Left ventricle myocardium inferior (tissue), 1 donor: ENCODE measurements at places on chromosomes 3 and 15. TPM values are rescaled to one million over a fixed set of nuclear protein-coding genes. Genes with fewer than 3 reads are reported as not detected.

DNA sequence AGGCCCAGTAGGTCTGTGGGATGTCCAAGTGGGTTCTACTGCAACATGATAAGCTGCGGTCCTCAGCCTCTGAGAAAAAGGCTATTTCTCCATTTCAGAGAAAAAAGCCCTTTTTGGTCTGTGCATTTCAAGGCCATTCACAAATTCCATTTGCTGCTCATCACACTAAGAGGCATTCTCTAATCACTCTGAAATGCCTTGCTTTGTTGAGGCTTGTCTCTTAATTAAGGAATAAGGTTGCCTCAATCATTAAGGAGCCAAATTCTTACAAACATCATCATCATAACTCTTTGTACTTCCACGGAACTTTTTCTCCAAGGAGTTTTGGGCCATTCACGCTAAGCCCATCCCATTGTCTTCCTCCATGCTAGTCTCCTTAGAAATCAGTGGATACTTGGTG lies 74.4 kb downstream of the BOC start:
- H3K4me1 ChIP-seq, result no peaks in the 10 kb centered on the region
- peaks cover 13% of the 10 kb centered on the region for H3K27me3 ChIP-seq
- H3K36me3 ChIP-seq, result peaks cover 16% of the 10 kb centered on the region
- DNase-seq, result no peak
- no peak overlapping the region for H3K27ac ChIP-seq
- H3K4me3 ChIP-seq, result no peak overlapping the region

The RHOV gene
- total RNA-seq, result not detected

- H3K27me3 ChIP-seq, result no peaks in the 10 kb centered on the region
- no peaks in the 10 kb centered on the region for H3K36me3 ChIP-seq
- peaks cover 56% of the 10 kb centered on the region for H3K4me1 ChIP-seq
- H3K27ac ChIP-seq, result no peak overlapping the region
Observed at GRCh38 chr3:134328147-134328591, 46.1 kb downstream of the AMOTL2 start.

The LRRK1 gene
- total RNA-seq, result 3.0 TPM

- H3K4me1 ChIP-seq, result no peaks in the 10 kb centered on the region
- DNase-seq, result no peak
- no peaks in the 10 kb centered on the region for H3K36me3 ChIP-seq
- H3K27me3 ChIP-seq, result no peaks in the 10 kb centered on the region
- no peak overlapping the region for H3K27ac ChIP-seq
Observed at GRCh38 chr3:117750674-117751269, 1041.2 kb downstream of the TUSC7 start.

The CNTN6 gene
- not detected for total RNA-seq

DNA sequence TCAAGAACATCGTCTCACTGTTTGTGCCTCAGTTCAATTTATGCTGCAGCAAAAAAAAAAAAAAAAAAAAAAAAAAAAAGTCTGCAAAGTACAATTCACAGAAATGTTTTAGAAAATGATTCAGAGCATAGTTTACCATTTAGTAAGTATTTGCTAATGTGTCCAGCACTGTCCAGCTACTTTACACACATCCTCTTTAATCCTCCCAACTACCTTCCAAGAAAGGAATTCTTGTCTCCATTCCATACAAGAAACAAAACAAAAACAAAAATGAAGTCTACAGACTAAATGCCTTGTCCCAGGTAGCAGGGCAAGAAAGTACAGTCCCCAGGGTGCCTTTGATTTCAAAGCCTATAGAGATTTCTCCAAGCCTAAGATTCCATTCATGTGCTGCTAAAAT lies 38.9 kb upstream of the SNTN start:
- no peak overlapping the region for H3K27ac ChIP-seq
- H3K27me3 ChIP-seq, result peaks cover 3% of the 10 kb centered on the region
- DNase-seq, result no peak
- no peaks in the 10 kb centered on the region for H3K4me1 ChIP-seq
- no peaks in the 10 kb centered on the region for H3K36me3 ChIP-seq

- H3K27me3 ChIP-seq, result peaks cover 4% of the 10 kb centered on the region
- no peak overlapping the region for H3K4me3 ChIP-seq
- peak overlapping the region; percentile 81 for H3K27ac ChIP-seq
- H3K4me1 ChIP-seq, result peaks cover 26% of the 10 kb centered on the region
Observed at GRCh38 chr3:112811131-112811884, 35.4 kb downstream of the CD200R1L start.

The HIGD2B gene
- total RNA-seq, result not detected

DNA sequence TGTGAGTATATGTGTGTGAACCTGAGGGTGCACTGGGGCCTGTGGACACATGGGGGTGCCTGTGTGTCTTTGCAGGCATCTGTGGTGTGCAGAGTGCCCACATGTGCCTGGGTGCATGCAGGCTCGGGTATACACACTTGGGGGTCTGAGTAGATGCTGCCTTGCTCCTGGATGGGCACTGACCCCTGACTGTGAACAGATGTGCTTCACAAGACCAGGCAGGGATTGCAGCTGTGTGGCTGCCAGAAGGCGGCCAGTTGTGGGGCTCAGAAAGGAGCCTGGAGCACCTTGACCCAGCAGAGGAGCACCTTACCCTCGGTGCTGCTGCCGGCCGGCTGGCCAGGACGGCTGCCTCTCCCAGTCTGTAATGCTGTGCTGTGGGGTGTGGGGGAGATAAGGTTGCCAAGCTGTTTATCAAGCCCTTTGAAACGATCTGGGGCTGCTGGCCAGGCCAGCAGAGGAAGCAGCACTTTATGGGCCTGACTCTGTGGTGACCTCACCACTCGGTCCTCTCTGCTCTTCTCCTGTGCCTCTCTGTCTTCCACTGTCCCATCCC lies 55.5 kb upstream of the MRPS22 start:
- DNase-seq, result peak; percentile 48
- no peak overlapping the region for H3K4me3 ChIP-seq
- peak overlapping the region; percentile 56 for H3K27ac ChIP-seq
- no peaks in the 10 kb centered on the region for H3K27me3 ChIP-seq
- H3K4me1 ChIP-seq, result peaks cover 35% of the 10 kb centered on the region

DNA sequence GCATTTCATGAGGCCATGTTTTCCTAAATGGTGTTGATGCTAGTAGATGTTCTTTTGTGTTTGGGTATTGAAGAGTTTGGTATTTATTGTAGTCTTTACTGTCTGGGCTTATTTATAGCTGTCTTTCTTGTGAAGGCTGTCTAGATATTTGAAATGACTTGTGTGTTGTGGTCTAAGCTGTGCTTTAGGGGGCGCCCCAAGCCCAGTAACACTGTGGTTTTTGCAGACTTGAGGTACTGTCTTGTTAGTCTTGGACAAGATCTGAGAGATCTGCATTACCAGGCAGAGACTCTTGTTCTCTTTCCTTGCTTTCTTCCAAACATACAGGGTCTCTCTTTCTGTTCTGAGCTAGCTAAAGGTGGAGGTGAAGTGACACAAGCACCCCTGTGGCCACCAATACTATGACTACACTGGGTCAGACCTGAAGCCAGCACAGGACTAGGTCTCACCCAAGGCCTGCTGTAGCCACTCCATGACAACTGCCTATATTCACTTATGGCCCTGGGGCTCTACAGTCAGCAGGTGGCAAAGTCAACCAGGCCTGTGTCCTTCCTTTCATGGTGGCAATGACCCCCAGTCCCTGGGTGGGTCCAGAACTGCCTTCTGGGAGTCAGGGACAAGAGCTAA lies 152.1 kb upstream of the TBC1D5 start:
- no peaks in the 10 kb centered on the region for H3K36me3 ChIP-seq
- no peak overlapping the region for H3K4me3 ChIP-seq
- no peak for DNase-seq
- no peaks in the 10 kb centered on the region for H3K4me1 ChIP-seq
- no peaks in the 10 kb centered on the region for H3K27me3 ChIP-seq
- H3K27ac ChIP-seq, result no peak overlapping the region

- peaks cover 69% of the 10 kb centered on the region for H3K4me1 ChIP-seq
- no peak overlapping the region for H3K4me3 ChIP-seq
- DNase-seq, result no peak
- H3K36me3 ChIP-seq, result no peaks in the 10 kb centered on the region
Observed at GRCh38 chr15:25416693-25417092, 22.1 kb downstream of the UBE3A start.

The DCLK3 gene
- total RNA-seq, result 0.16 TPM

DNA sequence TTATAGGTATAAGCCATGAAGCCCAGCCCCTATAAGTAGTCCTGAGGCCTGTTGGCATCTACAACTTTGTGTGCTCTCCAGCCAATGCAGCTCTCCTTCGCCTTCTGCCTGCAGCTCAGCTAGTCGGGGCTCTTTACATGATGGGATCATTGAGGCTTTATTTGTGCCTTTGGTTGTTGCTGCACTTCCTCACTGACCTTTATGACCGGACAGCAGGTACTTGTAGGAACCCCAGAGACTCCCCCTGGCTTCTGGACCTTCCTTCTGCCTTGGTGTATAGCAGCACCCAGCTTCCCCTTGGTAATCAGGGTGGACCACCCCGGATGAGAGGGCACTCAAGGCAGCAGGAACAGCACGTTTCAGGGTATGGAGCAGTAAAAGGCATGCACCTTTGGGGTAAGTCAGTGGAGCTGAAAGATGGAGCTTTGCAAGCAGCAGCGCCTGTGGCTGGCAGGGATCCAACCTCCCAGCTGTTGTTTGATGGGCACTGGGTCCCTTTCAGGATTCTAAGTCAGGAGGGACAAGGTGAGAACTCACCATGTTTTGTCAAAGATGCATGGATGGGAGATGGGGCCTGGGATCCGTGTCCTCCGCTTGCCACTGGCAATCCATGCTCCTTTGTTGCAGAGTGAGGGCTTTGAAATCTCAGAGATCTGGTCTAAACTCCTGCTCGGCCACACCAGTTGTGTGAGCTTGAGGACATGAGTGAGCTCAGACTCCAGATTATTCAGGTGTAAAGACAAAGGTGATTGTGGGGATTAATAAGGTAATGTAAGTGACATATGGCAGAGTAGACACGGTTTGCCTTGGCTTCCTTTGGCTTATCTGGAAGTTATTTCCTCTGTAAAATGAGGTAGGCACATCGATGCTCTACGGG lies 65.1 kb upstream of the KLF13 start:
- DNase-seq, result no peak
- no peaks in the 10 kb centered on the region for H3K36me3 ChIP-seq
- no peaks in the 10 kb centered on the region for H3K27me3 ChIP-seq
- no peak overlapping the region for H3K4me3 ChIP-seq
- H3K4me1 ChIP-seq, result peaks cover 19% of the 10 kb centered on the region
- H3K27ac ChIP-seq, result no peak overlapping the region

GRCh38 chr15:63066272-63066671 lies 23.7 kb downstream of the TPM1 start:
- H3K27me3 ChIP-seq, result no peaks in the 10 kb centered on the region
- no peak for DNase-seq
- H3K4me3 ChIP-seq, result no peak overlapping the region
- H3K27ac ChIP-seq, result peak overlapping the region; percentile 99
- H3K36me3 ChIP-seq, result peaks cover 94% of the 10 kb centered on the region

DNA sequence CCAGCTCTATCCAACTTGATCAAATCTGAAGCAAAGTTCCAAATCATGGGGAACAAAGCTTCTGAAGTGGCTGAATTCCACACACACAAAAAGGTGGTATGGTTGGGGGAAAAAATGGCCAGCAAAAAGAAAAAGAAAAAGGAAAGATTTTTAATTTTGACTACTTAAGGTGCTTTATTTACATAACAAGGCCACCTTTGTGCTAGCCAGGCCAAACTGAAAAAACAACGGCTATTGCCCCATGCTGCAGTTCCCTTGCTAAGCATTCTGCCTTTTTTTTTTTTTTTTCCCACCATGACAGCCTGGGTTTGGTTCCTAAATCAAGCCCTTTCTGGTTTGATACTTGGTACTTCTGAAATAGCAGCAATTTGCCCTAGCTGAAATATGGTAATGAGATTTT lies 66.5 kb upstream of the DAZL start:
- no peak overlapping the region for H3K27ac ChIP-seq
- H3K27me3 ChIP-seq, result no peaks in the 10 kb centered on the region
- no peak overlapping the region for H3K4me3 ChIP-seq
- H3K4me1 ChIP-seq, result no peaks in the 10 kb centered on the region
- no peaks in the 10 kb centered on the region for H3K36me3 ChIP-seq
- DNase-seq, result no peak

GRCh38 chr3:146314871-146315270 lies 64.0 kb upstream of the PLSCR4 start:
- no peak for DNase-seq
- no peak overlapping the region for H3K4me3 ChIP-seq
- H3K4me1 ChIP-seq, result no peaks in the 10 kb centered on the region
- H3K27ac ChIP-seq, result no peak overlapping the region
- no peaks in the 10 kb centered on the region for H3K27me3 ChIP-seq
- no peaks in the 10 kb centered on the region for H3K36me3 ChIP-seq

DNA sequence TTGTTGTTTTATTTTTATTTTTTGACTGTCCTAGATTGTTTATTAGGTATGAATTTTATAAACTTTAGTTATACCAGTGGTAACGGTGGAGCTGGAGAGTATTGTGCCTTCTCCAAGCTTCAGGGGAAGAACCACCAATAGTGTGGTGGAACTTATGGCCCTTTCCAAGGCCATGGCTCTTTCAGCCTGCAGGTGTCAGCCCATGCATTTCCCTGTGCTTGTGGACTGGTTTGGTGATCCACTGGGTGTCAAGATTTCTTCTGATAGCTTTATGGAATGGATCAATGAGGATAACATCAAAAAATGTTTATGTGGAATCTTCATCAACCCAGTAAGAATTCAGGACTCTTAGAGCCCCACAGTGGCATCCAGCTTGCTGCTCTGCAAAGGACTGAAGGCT lies 19.2 kb upstream of the SCAMP5 start:
- no peak overlapping the region for H3K4me3 ChIP-seq
- H3K27me3 ChIP-seq, result peaks cover 12% of the 10 kb centered on the region
- no peaks in the 10 kb centered on the region for H3K36me3 ChIP-seq
- no peak for DNase-seq
- no peak overlapping the region for H3K27ac ChIP-seq
- no peaks in the 10 kb centered on the region for H3K4me1 ChIP-seq

DNA sequence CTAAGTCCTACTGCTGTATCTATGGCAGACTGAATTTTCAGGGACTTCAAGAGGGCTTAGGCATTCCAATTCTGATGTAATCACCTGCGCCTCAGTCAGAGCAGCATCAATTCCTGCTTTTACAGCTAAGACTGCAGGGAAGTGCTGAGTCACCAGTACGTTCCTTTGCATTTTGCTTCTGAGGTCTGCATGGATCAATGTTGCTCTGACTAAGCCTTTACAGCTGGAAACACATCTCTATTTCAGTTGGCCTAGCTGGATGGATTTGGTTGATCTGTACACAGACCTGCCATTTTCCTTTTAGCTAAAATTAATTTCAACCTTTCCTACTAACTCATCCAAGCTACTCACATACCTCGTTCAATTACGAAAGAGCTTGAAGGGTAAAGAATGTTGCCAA lies 51.3 kb downstream of the ETV5 start:
- peaks cover 25% of the 10 kb centered on the region for H3K36me3 ChIP-seq
- no peak for DNase-seq
- H3K27me3 ChIP-seq, result no peaks in the 10 kb centered on the region
- H3K27ac ChIP-seq, result no peak overlapping the region

GRCh38 chr15:68298882-68299381 lies 21.4 kb downstream of the FEM1B start:
- H3K27me3 ChIP-seq, result no peaks in the 10 kb centered on the region
- no peak for DNase-seq
- peak overlapping the region; percentile 60 for H3K27ac ChIP-seq
- peaks cover 50% of the 10 kb centered on the region for H3K4me1 ChIP-seq
- peaks cover 3% of the 10 kb centered on the region for H3K36me3 ChIP-seq
- H3K4me3 ChIP-seq, result peak overlapping the region; percentile 51

GRCh38 chr3:72445827-72446217 lies 402.4 kb downstream of the SHQ1 start:
- H3K4me1 ChIP-seq, result peaks cover 52% of the 10 kb centered on the region
- no peaks in the 10 kb centered on the region for H3K36me3 ChIP-seq
- H3K27ac ChIP-seq, result peak overlapping the region; percentile 87
- no peaks in the 10 kb centered on the region for H3K27me3 ChIP-seq

The TGM4 gene
- total RNA-seq, result not detected

- no peak for DNase-seq
- H3K4me3 ChIP-seq, result no peak overlapping the region
- H3K36me3 ChIP-seq, result no peaks in the 10 kb centered on the region
- peaks cover 38% of the 10 kb centered on the region for H3K4me1 ChIP-seq
Observed at GRCh38 chr3:58006661-58007060, 1.6 kb upstream of the FLNB start.

The CKMT1A gene
- not detected for total RNA-seq
